ENCODE measurements at places on chromosomes 16 and 17.
A peak's percentile ranks its signal among the peaks of the same experiment; 100 is the strongest.

DNA sequence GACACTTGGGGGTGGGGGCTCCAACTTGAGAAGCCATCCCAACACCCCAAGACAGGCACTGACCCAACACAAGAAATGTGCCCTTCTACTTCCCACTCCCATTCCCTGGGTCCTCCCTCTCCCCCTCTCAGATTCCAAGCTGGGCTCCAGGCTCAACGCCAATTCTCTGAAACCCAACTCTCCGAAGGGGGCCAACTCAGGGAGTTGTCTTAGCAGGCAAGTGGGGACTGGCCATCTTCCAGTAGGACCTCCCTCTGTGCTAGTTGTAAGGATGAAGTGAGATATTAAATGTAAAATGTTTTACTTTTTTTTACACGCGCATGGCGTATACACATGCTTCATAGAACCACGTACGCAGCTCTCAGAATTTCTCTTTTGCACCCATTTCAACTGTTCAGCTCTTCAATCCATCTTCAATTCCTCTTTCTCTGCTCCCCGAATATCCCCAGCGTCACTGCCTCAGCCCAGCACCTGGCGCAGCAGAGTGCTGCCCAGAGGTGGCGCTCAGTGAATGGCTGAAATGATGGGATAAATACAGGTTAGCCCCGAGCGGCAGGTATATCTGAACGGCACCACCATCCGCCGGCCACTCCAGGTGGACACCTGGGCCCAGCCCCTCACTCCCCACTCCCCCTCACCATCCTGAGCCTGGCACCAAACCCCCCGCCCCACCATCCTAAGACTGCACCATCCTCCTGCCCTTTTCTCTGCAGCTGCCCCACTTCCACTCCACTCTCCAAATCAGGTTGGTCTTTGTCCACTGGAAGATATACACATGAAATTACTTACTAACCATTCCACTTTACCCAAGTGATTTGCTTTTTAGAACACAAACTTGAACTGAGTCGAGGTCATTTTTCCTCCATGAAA is 43.9 kb upstream of the TNRC6C start:
- DNase-seq, result peak; percentile 13

DNA sequence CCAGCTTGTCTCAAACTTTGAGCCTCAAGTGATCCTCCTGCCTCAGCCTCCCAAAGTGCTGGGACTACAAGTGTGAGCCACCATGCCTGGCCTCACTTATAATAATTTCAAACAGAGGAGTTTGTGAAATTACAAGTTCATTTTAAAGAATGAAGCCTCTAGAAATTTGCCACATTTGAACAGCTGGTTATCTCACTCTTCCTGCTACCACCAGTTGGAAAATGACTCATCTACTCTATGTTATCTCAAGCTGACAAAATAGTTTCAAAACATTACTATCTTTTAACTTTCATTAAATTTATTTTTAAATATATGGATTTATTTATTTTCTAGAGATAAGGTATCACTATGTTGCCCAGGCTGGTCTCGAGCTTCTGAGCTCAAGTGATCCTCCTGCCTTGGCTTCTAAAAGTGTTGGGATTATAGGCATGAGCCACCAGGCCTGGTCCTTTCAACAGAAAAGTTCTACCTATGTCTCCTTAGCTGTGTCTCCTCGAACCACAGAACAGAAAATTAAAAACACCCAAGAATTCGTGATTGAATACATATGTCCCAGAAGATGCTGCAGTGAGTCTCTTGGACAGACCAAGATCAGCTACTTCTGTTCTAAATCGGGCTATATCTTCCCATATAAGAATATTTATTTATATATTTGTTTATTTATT is 47.6 kb downstream of the MYH13 start:
- DNase-seq, result no peak

DNA sequence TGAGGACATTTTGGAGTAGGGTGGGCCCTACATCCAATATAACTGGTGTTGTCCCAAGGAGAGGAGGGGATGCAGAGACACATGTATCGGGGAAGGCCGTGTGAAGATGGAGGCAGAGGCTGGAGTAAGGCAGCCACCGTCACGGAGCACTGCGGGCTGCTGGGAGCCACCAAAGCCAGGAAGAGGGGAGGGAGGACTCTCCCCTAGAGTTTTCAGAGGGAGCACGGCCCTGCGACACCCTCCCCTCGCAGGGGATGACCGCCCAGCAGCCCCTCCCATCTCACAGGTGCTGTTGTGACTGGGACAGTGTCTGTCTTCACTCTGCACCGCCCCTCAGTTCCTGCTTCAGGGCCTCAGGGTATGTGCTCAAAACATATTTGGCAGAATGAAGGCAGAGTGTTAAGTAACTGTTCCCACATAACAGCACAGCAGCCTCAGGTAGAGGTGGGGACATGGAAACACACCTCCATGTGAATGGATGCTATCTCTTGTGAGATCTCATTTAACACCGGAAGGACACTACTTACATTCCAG is 82.2 kb downstream of the RBFOX3 start:
- DNase-seq, result no peak

GRCh38 chr16:85420501-85421337 is 192.4 kb upstream of the GSE1 start:
- no peak for DNase-seq

- no peak for DNase-seq
Measured at GRCh38 chr17:72501404-72502370, 380.9 kb downstream of the SOX9 start.

DNA sequence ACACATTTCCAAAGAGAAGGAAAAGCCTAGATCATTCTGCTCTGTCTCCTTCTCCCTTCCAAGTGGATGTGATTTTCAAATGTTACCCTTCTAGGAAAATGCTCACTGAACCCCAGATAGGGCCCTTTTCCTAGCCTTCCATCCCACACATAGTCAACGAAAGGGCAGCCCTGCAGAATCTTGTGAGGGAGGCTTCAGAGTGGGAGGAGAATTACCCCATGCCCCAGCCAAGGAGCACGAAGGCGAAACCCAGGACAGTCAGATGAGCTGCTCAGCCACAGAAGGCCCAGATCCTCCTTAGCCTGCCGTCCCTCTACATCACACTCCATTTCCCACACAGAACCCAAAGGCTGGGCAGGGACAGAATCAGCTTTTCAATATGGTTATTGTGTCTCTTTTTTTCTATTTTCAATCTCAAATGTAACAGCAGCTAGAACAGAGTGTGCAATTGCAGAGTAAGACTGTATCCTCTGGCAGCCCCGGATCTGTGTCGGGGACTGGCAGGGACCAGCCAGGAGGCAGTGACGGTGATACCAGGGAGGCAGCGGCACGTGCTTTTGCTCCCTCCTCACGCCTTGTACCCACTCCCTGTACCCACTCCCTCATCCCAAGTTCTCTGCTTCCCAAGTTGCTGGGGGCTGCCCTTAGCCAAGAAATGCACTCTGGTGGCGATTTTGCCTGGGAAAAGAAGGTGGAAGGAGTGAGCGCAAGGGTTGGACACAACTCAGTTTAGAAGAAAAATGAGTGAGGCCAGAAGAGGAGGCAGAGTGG is 3.7 kb upstream of the SDK2 start:
- DNase-seq, result no peak

DNA sequence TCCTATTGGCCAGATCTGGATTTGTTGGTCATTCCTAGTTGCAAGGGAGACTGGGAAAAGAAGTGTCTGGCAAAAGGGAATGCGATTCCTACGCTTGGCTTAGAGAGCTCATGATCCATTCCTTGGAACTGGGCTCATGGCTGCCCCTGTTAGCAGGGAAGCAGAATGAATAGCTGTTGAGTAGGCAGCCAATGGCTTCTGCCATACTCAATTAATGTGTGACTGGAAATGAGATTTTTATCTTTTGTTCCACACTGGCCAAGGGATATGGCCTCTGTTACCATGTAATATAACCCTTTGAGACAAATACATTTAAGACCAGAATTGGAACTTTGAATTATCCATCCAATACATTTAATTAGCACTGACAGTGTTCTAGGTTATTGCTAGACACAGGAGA is 31.0 kb downstream of the FTO start:
- DNase-seq, result no peak

- DNase-seq, result peak; percentile 77
Measured at GRCh38 chr17:8118769-8119580, 661 bp upstream of the ALOXE3 start.

- DNase-seq, result no peak
Measured at GRCh38 chr16:6160871-6161270, 1063.3 kb upstream of the EEF2KMT start.

DNA sequence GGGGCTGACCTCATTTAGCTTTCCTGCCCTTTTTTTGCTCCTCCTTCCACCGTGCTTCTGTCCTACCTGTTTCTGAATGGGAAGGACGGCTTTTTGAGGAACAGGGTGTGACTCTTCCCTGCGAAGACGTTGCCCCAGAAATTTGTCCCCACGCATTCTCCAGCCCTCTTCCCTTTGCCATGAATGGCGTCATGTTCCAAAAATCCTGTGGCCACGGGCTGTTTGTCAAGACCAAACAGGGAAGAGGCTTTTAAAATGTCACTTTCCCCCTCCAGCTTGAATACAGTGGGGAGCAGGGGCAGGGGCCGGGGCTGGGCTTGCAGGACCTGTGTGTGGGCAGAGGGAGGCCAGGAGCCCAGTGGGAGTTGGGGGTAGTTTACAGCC is 13.9 kb downstream of the MPRIP start:
- DNase-seq, result no peak

DNA sequence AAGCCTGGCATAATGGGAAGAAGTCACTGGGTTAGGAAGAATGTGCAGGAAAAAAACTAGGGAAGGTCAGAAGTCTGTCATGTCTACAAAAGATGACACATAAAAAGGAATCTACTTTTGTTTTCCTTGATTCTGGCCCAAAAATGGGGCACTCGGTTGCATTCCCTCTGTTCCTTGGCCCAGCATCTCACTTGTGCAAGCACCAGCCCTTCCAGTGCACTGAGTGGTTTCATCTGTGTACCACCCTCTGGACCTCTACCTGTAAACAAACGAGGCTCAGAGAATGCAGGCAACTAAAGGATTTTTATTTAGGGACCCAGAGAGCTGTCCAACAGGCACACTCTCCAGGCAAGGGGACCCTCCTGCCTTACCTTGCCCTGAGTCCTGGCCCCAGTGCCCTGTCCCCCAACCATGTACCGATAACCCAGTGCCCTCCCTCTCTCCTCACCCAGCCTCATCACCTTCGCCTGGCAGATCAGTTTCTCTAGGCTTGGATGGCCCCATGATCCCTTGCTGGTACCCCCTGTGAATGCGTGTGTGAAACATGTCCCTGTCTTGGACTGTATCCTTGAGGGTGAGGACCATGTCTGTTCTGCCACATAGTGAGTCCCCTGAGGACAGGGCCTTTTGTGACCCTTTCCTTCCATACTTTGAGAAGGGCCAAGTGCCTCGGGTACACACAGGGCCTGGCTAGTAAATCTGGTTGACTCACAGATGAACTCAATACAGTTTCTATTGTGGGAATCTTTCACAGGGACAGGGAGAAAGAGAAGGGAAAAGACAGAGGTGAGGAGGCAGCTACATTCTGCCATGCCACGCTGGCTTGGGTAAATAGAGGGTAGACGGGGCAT is 13.3 kb downstream of the NXPH3 start:
- no peak for DNase-seq

DNA sequence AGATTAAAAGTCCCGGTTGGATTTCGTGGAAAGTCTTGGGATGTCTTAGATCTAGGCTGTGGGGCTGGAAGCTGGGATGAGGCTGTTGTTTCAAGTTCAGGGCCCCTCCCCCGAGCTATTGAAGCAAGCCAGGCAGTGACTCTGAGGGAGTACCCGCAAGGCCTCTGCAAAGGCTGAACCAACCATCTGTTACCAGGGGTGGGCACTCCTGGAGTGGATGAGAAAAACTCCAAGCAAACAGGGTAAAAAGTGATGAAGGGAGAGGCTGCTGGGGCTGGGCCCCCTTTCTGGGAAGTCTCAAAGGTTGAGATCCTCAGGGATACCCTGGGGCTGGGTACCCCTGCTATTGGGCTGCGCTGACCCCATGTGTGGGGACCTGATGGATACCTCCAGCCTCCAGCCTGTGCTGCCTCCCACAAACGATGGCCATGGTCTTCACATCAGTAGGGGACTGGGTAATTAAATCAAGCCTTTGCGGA is 82.4 kb upstream of the KIFC3 start:
- DNase-seq, result no peak

DNA sequence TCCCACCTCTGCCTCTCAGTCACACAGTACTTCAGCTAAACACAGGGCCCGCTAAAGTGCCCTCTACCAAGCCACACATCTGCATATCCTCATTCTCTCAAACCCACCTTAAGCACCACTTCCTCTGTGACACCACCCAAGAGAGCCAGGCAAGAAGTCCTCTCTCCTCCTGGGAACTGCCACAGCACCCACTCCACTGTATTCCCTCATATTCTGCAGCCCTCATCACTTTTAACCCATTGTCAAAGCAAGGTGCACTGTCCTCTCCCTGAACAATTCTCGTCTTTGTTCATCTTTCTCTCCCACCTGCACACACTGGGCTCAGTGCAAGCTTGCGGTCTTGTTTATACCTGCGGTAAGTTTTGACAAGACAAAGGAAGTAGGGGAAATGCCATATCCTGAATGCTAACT is 13.6 kb downstream of the CHD9 start:
- no peak for DNase-seq

- no peak for DNase-seq
Measured at GRCh38 chr16:14086477-14086876, 15.4 kb downstream of the MRTFB start.

DNA sequence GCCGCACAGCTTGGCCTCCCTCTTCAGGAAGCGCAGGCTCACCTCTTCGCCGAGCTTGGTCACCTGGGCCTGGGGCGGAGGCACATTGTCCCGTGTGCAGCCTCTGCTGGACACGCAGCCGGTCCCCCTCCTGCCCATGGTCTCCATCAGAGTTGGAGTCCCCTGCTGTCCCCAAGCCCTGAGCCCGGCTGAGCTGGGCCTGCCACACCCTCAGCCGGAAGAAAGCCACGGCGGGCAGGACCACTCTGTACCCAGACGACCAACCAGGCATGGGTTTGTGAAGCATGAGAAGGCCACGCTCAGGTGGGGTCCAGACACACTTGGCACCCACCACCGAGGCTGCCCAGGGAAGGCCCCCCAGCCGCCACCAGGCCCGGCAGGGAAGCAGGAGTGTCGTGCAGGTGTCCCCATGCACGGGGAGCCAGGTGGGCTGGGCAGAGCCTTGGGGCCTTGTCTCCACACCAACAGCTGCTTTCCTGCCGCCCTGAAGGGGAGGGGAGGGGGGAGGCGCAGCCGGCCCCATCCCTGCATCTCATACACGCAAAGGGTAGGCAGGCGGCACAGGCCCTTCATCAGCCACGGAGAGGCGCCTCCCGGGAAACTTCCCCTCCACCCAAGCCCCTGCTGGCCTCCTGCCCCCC is 5.2 kb downstream of the CCDC154 start:
- no peak for DNase-seq

GRCh38 chr17:81517339-81518112 is 4.9 kb upstream of the ACTG1 start:
- no peak for DNase-seq

DNA sequence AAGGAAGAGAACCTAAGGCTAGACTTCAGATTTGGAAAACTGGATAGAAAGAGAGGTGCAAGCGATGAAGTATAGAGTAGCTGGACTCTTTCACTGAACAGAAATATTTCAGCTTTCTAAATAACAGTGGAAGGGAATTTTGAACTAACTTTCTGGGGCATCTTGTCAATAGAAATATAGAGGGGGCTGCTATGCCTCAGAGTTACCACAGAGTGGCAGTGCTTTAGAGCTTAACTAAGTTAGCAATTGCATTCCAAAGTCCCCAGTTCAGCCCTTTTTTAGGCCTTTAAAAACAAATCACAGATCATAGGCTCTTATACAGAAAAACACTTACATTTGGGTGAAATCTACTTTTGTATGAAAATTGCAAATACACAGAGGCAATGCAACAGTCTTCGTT is 154.2 kb upstream of the CDH8 start:
- no peak for DNase-seq

GRCh38 chr16:47150067-47150466 is 6.3 kb upstream of the NETO2 start:
- no peak for DNase-seq

GRCh38 chr16:50023641-50024040 is 1.4 kb upstream of the CNEP1R1 start:
- no peak for DNase-seq
